D341Med (cell line): ENCODE measurements at places on chromosomes 2 and 18.

DNA sequence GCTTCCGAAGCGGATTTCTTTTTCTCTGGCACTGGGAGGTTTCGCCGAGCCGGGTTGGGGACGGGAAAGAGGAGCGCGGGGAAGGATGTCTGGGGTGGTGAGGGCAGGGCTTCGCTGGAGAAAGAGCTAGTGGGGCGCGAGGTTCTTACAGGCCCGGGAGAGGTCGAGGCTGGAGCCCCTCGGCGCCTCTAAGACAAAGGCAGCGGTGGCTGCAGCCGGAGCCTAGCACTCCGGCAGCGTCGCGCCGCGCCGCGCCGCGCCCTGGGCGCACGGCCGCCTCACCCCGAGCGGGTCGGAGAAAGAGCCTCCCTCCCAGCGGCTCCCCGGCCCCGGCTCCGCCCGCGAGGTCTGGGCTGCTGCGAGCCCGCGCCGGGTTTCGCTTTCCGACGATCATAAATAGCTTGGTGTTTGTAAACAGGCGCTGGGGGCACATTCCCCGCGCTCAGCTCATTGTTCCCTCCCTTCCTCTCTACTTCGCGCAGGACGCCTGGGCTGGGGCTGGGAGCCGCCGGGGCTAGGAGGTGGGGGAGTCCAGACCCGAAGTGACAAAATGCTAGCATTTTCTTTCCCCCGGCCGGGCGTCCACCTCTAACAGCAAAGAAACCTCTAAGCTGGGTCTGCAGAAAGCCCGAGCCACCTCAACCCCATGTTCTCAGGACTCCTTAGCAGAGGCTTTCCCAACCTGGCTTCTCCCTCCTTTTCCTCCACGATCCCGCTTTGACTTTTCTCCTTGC, 813 bp upstream of the MEIS1 start:
- peak; percentile 59 for DNase-seq

- DNase-seq, result no peak
These were observed 487.9 kb upstream of the ID2 start for GRCh38 chr2:8193686-8194615.

DNA sequence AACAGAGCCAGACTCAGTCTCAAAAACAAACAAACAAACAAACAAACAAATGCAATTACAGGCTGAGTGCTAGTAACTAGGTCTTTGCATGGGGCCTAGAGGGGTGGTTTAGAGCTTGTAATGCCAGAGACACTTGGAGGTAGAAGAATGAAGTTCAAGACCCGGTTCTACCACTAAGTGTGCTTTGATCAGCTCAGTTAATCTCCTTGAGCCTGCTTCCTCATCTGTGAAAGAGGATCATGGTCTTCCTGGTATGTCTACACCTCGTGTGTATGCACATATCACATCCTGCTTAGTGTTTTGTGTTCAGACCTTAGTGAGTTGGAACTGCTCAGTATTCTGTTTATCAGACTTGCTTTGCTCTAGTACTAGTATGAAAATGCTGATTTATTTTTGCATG, 4.8 kb upstream of the ATP6V1C2 start:
- no peak for DNase-seq

DNA sequence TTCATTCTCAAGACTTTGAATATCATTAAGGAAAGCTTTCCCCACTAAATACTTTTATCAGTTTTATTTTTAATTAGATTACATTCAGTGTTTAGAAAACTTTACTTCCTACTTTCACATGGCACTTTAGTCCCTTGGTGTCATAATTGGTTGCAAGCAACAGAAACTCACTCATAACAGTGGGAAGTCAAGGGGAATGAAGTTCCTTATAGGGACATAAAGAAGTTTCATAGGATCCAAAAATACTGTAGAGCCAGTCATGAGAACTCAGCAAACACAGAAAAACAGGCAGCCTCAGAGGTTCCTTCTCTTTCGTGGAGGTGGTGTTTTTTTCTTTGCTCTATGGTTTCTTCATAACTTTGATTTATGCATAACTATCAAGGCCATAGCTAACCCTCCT, 809.0 kb downstream of the BCL11A start:
- no peak for DNase-seq

- no peak for DNase-seq
These were observed 61.2 kb downstream of the DCC start for GRCh38 chr18:52401236-52401635.
